ENCODE measurements at places on chromosomes 1 and 21. TPM values are rescaled to one million over a fixed set of nuclear protein-coding genes. Genes with fewer than 3 reads are reported as not detected.
A peak's percentile ranks its signal among the peaks of the same experiment; 100 is the strongest.

DNA sequence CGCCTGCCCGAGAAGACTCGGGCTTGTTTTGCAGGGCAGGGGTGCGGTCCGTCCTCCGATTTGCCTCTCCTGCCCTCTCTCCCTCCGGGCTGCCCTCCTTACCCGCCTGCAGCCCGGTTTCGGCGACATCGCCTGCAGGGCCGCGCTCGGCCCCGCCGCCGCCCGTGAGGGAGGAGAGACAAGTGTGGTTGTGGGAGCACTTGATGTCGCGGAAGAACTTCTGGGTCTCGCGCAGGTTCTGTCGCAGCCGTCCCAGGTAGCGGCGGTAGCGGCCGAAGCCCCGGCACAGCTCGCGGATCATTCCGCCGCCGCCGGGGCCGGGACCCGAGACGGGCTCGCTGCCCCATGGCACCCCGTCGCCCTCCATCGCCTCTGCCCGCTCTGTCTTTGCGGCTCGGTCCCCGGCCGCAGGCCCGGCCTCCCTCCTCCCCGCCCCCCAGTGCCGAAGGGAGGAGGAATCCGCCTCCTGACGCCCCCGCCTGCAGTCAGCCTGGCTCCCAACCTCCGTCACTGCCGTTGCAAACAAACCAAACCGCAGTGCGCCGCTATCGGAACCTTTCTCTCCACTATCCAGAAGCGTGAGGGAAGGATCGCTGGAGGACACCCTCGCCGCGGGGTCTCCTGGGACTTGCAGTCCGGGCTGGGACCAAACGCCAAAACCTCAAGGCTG, at the start of gene DSTYK:
DSTYK (minus strand) TSS at position 534 of the 670 bp plus-strand sequence; CDS start at position 367, 167 bp downstream.
- H3K27ac ChIP-seq: peak within 1 kb of the TSS; percentile 92
- H3K36me3 ChIP-seq: no peaks in the 10 kb centered on the region
- H3K4me3 ChIP-seq: peak within 1 kb of the TSS; percentile 93
- no peaks in the 10 kb centered on the region for H3K4me1 ChIP-seq

GRCh38 chr1:200242110-200243041, 167.5 kb downstream of the ZNF281 start:
- no peaks in the 10 kb centered on the region for H3K27me3 ChIP-seq
- no peaks in the 10 kb centered on the region for H3K36me3 ChIP-seq
- peak; percentile 49 for DNase-seq
- H3K4me1 ChIP-seq: peaks cover 19% of the 10 kb centered on the region
- H3K4me3 ChIP-seq: peak overlapping the region; percentile 44

GRCh38 chr1:173475564-173476196, 1.5 kb upstream of the PRDX6 start:
- H3K4me1 ChIP-seq: peaks cover 51% of the 10 kb centered on the region
- H3K4me3 ChIP-seq: peak overlapping the region; percentile 91
- H3K36me3 ChIP-seq: peaks cover 13% of the 10 kb centered on the region
- peak; percentile 88 for DNase-seq
- peak overlapping the region; percentile 100 for H3K27ac ChIP-seq

- H3K4me3 ChIP-seq: no peak overlapping the region
- H3K27ac ChIP-seq: no peak overlapping the region
- no peaks in the 10 kb centered on the region for H3K4me1 ChIP-seq
- no peaks in the 10 kb centered on the region for H3K36me3 ChIP-seq
- DNase-seq: no peak
These were observed 33.0 kb upstream of the IL20 start for GRCh38 chr1:206832352-206832880.

TNN gene
- total RNA-seq: not detected

Measured in GM23248 (cell line).